ENCODE measurements at places on chromosomes 6 and 20. TPM values are rescaled to one million over a fixed set of nuclear protein-coding genes. Genes with fewer than 3 reads are reported as not detected.
A peak's percentile ranks its signal among the peaks of the same experiment; 100 is the strongest.

DNA sequence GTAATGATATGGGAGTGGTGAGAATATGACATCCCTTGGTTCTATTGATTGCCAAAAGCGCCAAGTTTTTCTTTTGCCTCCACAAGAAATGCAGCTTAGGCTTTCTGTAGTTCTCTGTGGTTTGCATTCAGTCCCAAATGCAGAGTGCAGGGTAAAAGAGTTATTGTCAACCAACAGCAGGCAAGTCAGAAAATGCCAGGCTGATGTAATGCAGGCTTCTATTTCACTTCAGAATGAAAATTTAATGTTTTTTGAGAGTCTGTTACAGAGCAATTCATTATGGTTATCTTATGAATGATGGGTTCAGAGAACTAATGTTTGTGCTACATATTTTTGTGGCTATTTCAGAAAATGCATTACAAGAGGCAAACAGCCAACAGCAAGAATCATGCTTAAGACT, 293.5 kb downstream of the CENPW start:
- no peaks in the 10 kb centered on the region for H3K27me3 ChIP-seq
- no peaks in the 10 kb centered on the region for H3K4me1 ChIP-seq
- no peak overlapping the region for H3K27ac ChIP-seq
- no peaks in the 10 kb centered on the region for H3K36me3 ChIP-seq

DNA sequence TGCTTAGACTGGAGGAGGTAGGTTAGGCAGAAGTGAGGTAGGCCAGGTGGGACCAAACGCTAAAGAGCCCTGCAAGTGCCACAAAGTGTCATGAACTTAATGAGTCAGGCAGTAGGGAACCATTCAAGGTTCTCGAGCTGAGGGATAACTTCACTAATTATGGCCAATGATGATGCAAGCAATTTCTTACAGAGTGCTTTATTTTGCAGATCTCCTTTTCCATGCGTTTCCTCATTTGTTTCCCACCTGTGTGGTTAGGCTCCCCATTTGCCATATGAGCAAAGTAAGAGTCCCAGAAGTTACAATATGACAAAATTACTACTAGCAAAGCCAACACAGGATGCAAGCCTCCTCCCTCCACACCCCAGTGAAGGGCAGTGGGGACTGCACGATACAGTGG, 36.5 kb upstream of the PSMF1 start:
- DNase-seq, result no peak
- no peaks in the 10 kb centered on the region for H3K27me3 ChIP-seq
- H3K36me3 ChIP-seq, result no peaks in the 10 kb centered on the region
- H3K27ac ChIP-seq, result no peak overlapping the region

DNA sequence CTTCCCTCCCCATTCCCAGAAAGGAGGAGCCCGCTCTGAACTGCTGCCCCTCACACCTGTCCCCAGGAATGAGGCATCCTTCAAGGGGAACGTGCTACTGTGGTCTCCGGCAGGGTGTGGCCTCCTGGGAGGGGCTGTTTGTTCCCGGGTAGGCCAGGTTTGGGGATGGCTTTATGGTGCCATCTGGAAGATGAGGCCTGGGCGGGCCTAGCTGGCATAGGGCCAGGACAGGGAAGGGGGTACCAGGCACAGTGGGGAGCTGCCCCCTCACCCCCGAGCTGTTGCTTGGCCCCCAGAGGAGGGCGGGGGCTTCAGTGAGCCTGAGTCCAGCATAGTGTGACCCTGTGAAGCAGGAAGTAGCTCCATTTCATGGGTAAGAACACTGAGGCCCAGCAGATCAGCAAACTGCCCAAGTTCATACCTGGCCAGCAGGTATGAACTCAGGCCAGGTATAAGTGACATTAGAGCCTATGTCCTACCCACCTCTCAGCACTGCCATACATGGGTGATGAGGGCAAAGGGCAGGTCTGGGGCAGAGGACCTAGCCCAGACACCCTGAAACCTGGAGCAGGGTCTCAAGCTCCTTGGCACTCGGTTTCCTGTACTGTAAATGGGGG, 17.5 kb upstream of the SPDEF start:
- H3K27ac ChIP-seq, result no peak overlapping the region
- no peak overlapping the region for H3K4me3 ChIP-seq
- DNase-seq, result no peak
- peaks cover 13% of the 10 kb centered on the region for H3K4me1 ChIP-seq
- H3K36me3 ChIP-seq, result no peaks in the 10 kb centered on the region
- no peaks in the 10 kb centered on the region for H3K27me3 ChIP-seq

DNA sequence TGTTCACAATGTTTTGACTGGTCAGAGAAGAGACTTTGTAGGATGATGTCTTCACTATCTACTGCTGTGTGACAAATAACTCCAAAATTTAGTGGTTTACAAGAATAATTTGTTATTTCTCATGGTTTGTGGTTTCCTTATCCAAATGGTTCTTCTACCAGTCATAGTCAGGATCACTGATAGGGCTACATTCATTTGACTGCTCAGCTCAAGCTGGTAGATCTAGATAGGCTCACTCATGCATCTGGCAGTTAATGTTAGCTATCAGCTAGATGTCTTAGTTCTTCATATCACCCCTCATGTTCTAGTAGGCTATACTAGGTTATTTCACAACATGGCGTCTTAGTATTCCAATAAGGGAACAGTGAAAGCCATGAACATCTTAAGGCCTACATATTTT, 131.0 kb downstream of the ID4 start:
- no peak for DNase-seq
- H3K36me3 ChIP-seq, result no peaks in the 10 kb centered on the region
- no peaks in the 10 kb centered on the region for H3K4me1 ChIP-seq
- no peaks in the 10 kb centered on the region for H3K27me3 ChIP-seq

DNA sequence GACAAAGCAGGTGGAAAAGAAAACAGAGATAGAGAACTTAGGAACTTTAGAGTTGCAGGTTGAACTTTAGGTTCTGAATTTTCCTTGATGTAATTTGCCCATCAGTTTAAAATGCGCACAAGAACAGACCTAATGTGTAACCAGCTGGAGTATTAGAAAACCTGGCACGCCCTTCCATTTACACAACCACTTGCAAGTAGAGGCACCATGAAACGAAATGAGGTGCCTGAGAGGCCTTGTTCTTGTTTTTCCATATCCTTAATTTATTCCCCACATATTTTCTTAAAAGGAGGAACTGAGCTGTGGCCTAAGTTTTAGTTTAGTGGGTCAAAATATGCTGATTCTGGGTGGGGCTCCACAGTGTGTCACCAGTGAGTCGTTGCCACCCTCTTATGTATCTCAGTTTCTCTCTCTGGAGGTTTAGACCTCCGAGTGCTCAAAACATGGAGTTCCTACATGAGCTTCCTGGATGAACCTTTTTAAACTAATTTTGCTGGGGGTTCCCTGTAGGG, 17.2 kb upstream of the IL22RA2 start:
- no peaks in the 10 kb centered on the region for H3K4me1 ChIP-seq
- DNase-seq, result no peak
- no peak overlapping the region for H3K4me3 ChIP-seq
- H3K27me3 ChIP-seq, result no peaks in the 10 kb centered on the region
- no peak overlapping the region for H3K27ac ChIP-seq

GRCh38 chr6:35668096-35668495, 20.6 kb downstream of the FKBP5 start:
- H3K4me3 ChIP-seq, result no peak overlapping the region
- no peak overlapping the region for H3K27ac ChIP-seq
- H3K27me3 ChIP-seq, result no peaks in the 10 kb centered on the region
- DNase-seq, result no peak

DNA sequence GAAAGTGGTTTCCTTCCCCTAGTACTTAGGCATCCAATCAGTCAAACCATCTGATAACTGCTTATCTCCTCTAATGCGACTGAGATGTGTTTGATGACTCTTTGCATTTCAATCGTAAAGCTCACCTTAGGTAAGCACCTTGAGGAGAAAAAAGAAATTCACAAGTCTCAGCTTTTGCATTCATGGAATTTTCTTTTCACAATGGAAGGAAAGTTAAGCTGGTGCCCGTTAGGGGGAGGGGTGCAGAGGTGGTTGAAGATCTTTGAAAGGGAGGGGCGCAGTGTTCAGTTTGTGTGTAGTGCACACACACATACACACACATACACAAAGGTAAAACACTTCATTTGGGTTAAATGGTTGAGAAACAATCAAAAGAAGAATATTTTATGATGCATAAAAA, 87.1 kb upstream of the SALL4 start:
- H3K4me3 ChIP-seq, result no peak overlapping the region
- no peaks in the 10 kb centered on the region for H3K27me3 ChIP-seq
- DNase-seq, result no peak
- H3K36me3 ChIP-seq, result no peaks in the 10 kb centered on the region
- peaks cover 16% of the 10 kb centered on the region for H3K4me1 ChIP-seq

GRCh38 chr6:50993941-50994720, 175.5 kb downstream of the TFAP2B start:
- no peaks in the 10 kb centered on the region for H3K36me3 ChIP-seq
- DNase-seq, result no peak
- no peaks in the 10 kb centered on the region for H3K27me3 ChIP-seq
- H3K27ac ChIP-seq, result no peak overlapping the region

The EDN1 gene
- total RNA-seq, result 1.1 TPM

DNA sequence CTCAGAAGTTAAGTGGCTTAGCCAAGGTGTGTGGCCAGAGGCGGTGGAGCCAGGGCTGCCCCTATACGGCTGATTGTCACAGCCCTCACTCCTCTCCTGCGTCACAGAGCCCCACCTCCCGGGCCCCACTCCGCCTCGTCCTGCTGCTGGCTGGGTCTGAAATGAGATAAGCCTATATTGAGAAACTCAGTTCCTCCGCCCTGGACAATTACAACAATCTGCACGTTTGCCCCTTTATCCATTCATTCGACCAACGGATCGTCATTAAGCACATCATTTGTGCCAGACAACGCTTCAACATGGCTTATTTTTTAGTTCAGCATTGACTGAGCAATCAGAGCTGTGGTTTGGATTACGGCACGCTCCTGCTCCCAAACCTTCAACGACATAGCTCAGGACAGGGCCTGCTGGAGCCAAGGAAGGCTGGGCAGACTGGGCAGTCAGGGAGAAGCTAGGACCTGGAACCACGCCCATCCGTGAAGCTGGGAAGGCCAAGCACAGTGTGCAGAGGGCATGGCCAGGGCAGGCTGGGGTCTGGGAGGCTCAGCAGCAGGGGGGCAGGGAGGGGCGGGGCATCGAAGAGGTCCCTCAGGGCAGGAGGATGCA, 16.6 kb upstream of the EZR start:
- no peaks in the 10 kb centered on the region for H3K36me3 ChIP-seq
- no peaks in the 10 kb centered on the region for H3K27me3 ChIP-seq
- no peak overlapping the region for H3K27ac ChIP-seq

The CST4 gene
- total RNA-seq, result not detected

GRCh38 chr6:145815309-145816274, 997 bp upstream of the FBXO30 start:
- H3K27me3 ChIP-seq, result no peaks in the 10 kb centered on the region
- peaks cover 7% of the 10 kb centered on the region for H3K4me1 ChIP-seq

DNA sequence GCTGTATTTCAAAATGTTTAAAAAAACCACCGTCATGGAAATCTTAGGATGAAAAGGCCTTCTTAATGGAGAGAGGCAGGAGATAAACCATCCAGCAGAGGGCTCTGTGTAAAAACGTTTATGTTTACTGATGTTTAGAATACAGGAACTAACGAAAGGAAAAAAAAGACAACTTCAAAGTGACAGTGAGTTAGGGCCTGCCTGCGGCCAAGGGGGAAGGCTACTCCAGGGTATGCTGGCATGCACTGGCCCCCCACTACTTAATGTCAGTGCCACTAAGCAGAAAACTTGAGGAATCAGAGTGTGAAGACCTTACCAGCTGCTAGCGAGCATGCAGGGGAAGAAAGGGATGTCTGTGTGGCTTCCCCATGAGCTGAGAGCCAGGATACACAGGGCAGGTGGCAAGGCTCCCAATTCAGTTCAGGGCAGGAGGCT, 47.7 kb downstream of the AKAP7 start:
- H3K4me1 ChIP-seq, result peaks cover 11% of the 10 kb centered on the region
- H3K27me3 ChIP-seq, result no peaks in the 10 kb centered on the region
- DNase-seq, result peak; percentile 65

GRCh38 chr6:20866935-20867703, 332.9 kb downstream of the CDKAL1 start:
- H3K4me3 ChIP-seq, result peak overlapping the region; percentile 25
- H3K27ac ChIP-seq, result peak overlapping the region; percentile 0
- no peaks in the 10 kb centered on the region for H3K27me3 ChIP-seq
- H3K4me1 ChIP-seq, result peaks cover 24% of the 10 kb centered on the region
- no peak for DNase-seq

DNA sequence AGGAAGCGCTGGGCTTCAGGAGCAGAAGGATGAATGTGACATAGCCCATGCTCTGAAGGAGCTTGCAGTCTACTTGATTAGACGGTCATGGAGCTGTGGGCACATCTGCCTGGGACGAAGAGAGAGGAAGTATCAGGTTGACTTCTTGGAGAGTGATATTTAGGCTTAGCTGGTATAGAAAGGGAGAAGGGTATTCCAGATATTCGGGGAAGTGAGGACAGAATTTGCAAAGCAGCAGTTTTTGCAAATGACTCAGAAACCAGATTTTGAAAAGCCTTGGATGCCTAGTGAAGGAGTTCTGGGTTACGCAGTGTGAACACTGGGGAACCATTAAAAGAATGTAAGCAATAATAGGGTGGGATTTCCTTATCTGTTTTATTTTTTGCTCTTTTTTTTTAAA, 60.7 kb downstream of the EYA4 start:
- H3K27me3 ChIP-seq, result no peaks in the 10 kb centered on the region
- no peak overlapping the region for H3K27ac ChIP-seq
- no peak for DNase-seq
- no peak overlapping the region for H3K4me3 ChIP-seq
- no peaks in the 10 kb centered on the region for H3K36me3 ChIP-seq
- H3K4me1 ChIP-seq, result no peaks in the 10 kb centered on the region

DNA sequence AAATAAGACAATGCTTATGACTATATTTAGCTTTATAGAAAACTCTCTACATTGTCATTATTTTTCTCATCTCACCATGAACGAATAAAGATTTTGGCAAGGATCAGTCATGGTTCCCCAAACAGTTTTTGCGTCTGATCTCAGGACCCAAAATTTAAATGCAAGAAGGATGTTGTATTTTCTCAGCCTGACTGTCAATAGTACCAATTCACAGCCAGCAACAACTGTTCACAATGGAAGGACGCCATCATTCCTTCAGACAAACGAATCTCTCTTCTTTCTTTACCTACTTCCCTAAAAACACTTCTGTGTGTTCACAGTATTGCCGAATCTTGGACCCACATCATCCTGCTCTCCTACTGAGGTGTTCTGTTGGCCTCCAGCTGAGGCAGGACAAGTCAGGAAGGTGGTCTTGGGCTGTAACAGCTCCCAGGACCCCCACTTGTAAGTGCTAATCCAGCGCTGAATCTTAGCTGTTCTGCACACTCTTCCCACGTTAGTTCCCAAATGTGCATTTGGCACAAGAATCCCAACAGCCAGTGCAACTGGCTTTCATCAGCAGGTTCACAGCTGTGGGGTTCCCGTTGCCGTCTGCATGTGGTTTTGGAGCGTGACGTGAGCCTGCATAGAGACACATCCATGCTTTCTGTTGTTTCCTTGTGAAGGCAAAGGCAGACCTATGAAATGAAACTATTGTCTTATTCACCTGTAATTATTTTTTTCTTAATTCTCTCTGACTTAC, 600.0 kb downstream of the QKI start:
- no peaks in the 10 kb centered on the region for H3K27me3 ChIP-seq
- no peak for DNase-seq
- no peaks in the 10 kb centered on the region for H3K36me3 ChIP-seq
- no peak overlapping the region for H3K4me3 ChIP-seq
- H3K27ac ChIP-seq, result no peak overlapping the region
- peaks cover 12% of the 10 kb centered on the region for H3K4me1 ChIP-seq
